SW480 (cell line): ENCODE measurements at places on chromosomes 2 and 18.
A peak's percentile ranks its signal among the peaks of the same experiment; 100 is the strongest.

DNA sequence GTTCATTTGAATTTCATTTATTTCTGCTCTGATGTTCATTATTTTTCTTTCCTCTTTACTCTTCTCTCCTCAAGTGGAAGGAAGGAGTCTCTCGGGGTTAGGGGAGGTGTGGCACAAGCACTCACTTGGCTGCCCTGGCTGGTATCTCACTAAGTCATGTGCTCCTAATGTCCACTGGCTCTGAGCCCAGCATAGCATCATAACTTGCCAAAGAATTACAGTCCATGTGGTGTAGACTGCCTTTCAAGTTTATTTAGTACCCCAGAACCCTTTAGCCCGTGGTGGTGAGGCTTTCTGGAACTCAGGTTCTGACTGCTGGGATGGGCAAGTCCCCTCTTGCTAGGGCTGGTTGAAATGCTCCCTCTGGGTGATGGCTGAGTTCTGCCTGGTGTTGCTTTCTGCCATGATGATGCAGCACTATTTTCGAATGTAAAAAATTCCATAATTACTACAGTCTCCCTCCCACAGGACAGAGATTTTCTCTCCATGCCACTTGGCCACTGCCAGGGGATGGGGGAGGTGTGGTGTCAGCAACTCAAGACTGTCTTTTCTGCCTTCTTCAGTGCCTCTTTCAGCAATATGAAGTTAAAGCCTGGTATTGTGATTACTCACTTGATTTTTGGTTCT lies 22.2 kb downstream of the SPAG16 start:
- no peak for DNase-seq

DNA sequence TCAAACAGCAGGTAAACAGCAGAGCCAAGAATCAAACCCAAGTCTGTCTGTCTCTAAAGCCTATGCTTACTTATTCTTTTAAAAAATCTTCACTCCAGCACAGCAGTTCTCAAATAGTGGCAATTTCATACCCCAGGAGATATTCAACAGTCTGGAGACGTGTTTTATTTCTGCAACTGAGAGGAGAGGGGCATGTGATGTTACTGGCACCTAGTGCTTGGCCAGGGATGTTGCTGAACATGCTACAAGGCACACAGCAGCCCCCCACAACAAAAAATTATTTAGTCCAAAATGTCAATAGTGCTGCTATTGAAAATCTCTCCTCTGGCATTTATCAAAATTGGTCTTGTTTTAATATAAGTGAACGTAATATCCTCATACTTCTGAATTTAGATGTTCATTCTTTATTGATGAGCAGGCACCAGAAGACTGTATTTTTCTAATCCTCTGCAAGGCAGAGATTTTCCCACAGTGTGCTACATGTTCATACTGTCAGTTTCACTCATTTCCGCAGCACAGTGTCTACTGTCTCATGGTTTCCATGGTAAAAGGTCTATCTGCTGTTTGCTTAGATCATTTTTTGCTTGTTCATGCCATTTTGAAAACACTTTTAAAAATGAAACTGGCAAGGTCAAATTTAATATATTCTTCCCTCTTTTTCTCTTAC lies 90.5 kb downstream of the LRATD1 start:
- no peak for DNase-seq

DNA sequence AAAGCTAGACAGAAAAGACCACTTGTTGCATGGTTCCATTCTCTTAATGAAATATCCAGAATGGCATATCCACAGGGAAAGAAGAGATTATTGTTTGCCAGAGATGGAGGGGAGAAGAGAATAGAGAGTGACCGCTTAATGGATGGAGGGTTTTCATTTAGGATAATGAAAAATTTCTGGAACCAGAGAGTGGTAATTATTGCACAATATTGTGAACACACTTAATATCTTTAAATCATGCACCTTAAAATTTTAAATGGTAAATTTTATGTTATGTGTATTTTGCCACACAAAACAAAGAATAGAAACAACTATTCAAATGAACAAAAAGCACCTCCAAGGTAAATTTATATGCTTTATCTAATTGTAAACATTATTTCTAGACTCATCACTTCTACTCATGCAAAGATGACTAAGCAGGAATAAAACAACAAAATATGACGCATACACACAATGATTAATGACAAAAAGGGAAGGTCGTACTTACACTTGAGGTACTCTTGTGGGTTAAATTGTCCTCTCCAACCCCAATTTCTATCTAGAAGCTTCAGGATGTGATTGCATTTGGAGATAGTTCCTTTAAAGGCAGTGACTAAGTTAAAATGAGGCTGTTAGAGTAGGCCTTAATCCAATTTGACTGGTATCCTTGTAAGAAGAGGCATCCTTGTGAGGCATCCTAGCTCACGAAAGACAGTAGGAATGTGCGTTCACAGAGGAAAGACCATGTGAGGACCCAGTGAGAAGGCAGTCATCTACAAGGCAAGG lies 18.7 kb upstream of the DHRS9 start:
- no peak for DNase-seq

DNA sequence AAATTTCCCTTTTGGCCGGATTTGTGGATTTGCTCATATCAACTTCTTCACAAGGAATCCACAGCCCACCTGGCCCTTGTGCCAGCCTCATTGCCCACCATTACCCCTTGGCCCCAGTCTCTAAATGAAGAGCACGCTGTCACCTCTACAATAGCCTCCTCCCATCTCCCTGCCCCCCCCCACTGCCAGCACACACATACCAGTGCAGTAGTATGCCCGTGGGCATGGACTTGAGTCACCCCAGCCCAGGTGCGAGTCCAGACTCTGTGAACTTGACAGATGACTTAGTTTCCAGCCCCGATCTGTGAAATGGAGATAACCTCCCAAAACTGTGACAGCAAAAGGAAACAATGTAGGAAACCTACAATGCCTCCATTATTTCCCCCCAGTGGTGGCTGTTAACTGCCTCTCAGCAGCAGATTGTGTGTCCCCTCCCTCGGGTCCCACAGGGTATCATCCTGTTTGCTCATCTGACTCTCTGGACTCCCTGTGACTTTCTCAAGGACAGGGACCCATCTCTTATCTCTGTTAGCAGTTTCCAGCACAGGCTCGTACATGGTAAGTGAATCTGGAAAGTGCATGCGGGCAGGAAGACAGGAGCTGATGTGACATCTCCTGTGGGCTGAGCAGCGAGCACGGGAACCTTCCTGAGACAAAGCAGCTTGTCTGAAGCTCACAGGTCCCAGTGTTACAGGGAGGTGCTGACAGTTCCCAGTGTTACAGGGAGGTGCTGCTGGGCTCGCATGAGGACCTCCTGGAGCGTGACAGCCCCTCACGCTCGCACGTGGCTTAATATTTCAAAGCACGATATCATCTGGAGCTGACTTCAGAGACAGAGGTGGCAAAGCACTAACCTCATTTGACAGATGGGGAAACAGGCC lies 4.2 kb upstream of the TMEM185B start:
- DNase-seq = no peak

GRCh38 chr2:10784719-10785118 lies 27.9 kb downstream of the PDIA6 start:
- no peak for DNase-seq

- no peak for DNase-seq
Observed at GRCh38 chr2:66301767-66302140, 133.2 kb upstream of the MEIS1 start.

DNA sequence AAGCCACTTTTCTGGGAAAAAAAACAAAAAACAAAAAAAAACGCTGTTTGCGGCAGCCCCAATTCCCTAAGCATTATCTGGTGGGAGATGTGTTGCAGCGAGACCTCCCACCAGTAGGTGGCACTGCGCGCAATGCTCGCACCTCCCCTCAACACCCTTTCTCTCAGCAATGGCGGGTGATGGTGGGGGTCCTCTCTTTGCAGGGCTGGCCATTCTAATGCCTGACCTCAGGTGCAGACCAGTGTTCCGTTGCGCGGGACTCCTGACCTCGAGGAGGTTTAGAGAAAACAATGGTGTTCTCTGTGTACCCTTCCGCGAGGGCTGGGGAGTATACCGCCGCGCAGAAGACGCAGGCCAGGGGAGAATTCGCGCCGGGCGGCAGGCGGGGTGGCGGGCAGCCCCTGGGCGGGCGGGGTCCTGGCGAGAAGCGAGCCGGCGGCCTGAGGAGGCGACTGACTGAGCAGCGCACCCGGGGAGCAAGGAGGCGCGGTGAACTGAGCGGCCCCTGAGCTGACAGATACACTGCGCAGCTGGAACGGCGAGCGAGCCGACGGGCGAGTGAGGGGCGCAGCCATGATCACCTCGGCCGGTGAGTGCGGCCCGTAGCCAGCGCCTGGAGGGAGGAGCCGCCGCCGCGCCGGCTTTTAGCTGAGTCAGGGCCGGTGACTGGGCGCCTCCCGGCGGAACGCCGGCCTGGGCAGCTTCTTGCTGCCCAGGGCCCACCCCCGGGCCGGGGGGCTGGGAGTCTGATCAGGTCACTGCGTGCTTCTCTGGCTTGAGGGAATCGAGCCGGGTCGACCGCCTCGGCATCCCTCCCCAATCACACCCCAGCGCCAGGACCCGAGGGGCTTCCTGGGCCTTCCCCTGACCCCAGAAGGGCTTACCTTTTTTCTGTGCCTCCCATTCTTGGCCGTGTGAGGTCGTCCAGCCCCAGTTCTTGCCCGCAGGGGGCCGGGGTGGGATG lies at the start of gene PSMD1:
Gene PSMD1, plus strand, starts transcription at position 415 of the 964 bp plus-strand sequence. Its CDS starts 159 bp downstream, at position 574.
- peak; percentile 81 for DNase-seq

DNA sequence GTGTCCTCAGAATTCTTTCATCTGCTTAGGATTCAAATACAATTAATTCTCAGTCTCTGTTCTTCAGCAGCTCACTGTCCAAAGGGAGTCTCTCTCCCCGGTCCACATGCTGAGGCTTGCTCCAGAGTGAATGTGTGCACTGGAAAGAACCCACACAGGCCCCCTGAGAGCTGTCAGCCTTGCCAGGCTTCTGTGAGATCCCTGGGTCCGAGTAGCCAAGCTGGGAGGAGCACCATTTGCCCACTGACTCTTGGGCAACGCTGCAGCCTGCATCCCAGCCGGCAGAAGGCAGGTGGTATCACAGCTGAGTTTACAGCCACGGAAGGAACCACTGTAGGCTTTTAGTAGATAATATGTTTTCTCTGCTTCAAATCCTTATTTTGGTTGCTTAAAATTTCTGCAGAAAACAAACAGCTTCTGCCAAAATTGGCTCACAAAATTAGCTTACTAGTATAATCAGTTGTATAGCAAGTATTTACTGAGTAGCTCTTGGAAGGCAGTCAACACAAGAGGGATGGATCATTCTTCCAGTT lies 21.4 kb upstream of the LTBP1 start:
- DNase-seq = no peak

- DNase-seq = no peak
Observed at GRCh38 chr2:224954980-224955379, 87.3 kb downstream of the DOCK10 start.

- DNase-seq = no peak
Observed at GRCh38 chr2:54598347-54599325, 124.8 kb upstream of the EML6 start.

DNA sequence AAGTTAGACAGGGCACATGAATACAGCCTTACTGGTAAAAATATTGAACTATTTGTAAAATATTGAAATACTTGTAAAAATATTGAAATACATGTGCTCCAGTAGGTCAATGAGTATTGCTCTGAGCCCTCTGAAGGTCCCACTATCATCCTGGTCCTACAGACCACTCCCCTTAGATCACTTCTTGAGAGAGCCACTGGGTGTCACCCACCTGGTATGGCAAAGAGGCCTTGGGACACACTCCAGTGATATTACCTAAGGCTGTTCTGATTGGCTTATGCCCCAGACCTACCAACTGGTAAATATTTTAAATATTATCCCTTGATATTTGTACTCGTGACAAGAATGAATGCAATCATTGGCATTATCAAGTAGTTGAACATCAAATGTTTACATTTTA lies 5.0 kb downstream of the THSD7B start:
- DNase-seq = no peak

DNA sequence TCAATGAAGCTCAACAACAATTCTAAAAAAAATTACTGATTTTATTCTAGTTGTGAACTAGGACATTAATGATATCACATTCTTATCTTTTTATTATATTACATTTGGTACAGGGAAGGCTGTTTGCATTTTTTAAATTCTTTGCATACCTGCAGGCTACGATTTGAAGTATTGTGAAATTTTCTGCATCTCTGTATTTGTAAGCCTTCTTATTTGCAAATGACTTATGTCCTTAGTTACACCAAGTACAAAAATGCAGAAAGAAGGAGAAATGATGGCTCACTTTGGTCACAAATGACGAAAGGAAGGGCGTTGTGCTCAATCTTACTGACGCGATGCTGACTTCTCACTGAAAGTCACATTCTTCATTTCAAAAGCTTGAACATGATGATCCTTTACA lies 227.5 kb upstream of the SOX11 start:
- DNase-seq = no peak

DNA sequence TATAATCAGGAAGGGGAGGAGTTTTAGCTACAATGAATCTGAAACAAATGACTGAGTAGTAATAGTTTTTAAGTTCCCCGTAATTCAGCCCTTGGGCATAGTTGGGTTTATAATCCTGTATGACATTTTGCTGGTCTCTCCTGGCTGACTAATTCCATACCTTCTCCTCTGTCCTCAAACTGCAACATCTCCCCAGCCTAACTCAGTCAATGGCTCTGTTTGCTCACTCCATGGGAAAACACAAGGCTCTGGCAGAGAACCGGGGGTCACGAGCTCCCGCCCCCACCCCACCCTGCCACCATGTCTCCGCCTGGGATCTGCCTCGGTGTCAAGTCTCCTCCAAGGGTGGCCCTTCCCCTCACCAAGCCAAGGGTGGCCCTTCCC lies 168.6 kb downstream of the HDAC4 start:
- no peak for DNase-seq

GRCh38 chr2:15302154-15302553 lies 259.0 kb downstream of the NBAS start:
- no peak for DNase-seq

- peak; percentile 57 for DNase-seq
Observed at GRCh38 chr2:50529600-50530218, 502.2 kb downstream of the NRXN1 start.

DNA sequence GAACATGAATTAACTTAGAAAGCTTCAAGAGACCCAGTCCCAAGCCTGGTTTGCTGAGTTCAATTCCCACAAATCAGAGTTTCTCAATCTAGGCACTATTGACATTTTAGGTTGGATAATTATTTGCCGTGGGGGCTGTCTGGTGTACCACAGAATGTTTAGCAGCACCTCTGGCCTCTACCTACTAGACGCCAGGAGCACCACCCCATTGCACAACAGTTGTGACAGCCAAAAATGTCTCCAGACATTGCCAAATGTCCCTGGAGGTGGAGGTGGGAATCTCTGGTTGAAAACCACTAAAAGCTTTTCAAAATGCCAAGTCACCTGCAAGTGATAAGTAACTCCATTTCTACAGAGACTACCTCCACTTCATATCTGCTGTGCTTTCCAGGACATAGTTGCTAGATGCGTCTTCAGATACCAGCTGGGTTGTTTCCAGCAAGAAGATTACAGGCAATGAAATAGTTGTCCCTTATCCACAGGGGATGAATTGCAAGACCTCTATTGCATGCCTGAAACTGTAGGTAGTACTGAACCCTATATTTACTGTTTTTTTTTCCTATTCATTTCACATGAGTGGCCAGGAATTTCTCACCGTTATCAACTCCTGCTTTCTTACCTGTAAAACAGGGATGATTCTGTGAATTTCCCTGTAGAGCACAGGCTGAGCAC lies 554.3 kb downstream of the ZEB2 start:
- no peak for DNase-seq
